ENCODE measurements at places on chromosomes 13 and 19. TPM values are rescaled to one million over a fixed set of nuclear protein-coding genes. Genes with fewer than 3 reads are reported as not detected.

Gene CPB2
- polyA plus RNA-seq, result not detected

Gene VSIG10L
- polyA plus RNA-seq, result 6.7 TPM

Gene ZNF534
- polyA plus RNA-seq, result not detected

Gene CBLC
- not detected for polyA plus RNA-seq

Gene HAUS8
- 16.6 TPM for polyA plus RNA-seq

Gene GTF2F1
- 76.8 TPM for polyA plus RNA-seq

Data from A549 (cell line).